Activated naive CD8-positive, alpha-beta T cell treated with anti-CD3 and anti-CD28 coated beads, Interleukin-2, amount 50 U/mL, for 16 hours (primary cell): ENCODE measurements at places on chromosomes 11 and 22.
A peak's percentile ranks its signal among the peaks of the same experiment; 100 is the strongest.

DNA sequence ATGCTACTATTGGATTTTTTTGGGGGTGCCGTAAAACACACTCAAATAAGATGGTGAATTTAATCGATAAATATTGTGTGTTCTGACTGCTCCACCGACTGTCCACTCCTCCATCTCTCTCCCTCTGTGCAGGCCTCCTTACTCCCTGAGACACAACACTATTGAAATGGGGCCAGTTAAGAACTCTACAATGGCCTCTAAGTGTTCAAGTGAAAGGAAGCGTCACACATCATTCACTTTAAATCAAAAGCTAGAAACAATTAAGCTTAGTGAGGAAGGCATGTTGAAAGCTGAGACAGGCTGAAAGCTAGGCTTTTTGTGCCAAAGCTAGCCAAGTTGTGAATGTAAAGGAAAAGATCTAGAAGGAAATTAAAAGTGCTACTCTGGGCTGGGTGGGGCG, 156.7 kb downstream of the CTTN start:
- no peak for DNase-seq

GRCh38 chr11:105027678-105028077, 4.7 kb upstream of the CASP5 start:
- DNase-seq: no peak

- no peak for DNase-seq
These were observed 24.3 kb upstream of the TRAF6 start for GRCh38 chr11:36534276-36534840.

DNA sequence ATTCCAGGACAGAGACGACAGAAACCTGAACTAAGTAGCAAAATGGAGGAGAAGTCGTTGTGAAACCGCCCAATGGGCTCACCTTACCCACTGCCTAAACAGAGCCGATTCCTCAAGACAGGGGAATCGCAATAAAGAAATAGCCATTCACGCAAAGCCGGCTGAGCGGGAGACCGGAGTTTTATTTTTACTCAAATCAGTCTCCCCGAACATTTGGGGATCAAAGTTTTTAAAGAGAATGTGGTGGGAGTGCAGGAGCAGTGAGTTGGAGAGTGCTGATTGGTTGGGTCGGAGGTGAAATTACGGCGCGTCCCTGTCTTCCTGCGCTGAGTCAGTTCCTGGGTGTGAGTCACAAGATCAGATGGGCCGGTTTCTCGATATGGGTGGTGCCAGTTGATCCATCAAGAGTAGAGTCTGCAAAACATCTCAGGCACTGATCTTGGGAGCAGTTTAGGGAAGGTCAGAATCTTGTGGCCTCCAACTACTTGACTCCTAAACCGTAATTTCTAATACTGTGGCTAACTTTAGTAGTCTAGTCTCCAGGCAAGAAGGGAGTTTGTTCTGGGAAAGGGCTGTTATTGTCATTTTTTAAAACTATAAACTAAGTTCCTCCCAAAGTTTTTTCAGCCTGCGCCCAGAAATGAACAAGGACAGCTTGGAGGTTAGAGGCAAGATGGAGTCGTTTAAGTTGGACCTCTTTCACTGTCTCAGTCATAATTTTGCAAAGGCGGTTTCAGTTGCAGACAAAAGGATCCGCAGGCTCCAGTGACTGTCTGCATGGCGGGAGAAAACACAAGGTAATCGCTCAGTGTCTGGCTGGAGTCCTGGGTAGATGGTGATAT, 34.1 kb downstream of the OR4D9 start:
- no peak for DNase-seq

GRCh38 chr11:82980292-82980691, 78.8 kb downstream of the DDIAS start:
- DNase-seq: no peak

GRCh38 chr22:48797731-48798130, 1029.9 kb downstream of the BRD1 start:
- no peak for DNase-seq

DNA sequence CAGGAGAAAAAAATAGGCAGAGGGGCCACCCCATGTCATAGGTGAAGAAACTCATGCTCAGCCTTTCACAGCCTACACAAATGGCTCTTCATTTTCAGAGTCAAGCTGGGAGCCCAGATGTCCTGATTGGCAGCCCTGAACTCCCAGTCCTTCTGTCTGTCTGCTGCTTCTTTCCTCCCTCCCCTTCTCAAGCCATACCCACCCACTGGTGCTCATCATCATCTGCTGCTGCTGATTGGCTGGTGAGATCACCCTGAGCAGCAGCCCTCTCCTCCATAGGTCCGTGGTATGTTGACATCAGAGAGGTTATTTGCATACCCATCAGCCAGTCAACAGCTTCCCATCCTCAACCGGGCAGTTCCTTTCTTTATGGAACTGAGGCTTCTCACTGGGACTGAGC, 46.1 kb upstream of the PRDM11 start:
- DNase-seq: no peak

DNA sequence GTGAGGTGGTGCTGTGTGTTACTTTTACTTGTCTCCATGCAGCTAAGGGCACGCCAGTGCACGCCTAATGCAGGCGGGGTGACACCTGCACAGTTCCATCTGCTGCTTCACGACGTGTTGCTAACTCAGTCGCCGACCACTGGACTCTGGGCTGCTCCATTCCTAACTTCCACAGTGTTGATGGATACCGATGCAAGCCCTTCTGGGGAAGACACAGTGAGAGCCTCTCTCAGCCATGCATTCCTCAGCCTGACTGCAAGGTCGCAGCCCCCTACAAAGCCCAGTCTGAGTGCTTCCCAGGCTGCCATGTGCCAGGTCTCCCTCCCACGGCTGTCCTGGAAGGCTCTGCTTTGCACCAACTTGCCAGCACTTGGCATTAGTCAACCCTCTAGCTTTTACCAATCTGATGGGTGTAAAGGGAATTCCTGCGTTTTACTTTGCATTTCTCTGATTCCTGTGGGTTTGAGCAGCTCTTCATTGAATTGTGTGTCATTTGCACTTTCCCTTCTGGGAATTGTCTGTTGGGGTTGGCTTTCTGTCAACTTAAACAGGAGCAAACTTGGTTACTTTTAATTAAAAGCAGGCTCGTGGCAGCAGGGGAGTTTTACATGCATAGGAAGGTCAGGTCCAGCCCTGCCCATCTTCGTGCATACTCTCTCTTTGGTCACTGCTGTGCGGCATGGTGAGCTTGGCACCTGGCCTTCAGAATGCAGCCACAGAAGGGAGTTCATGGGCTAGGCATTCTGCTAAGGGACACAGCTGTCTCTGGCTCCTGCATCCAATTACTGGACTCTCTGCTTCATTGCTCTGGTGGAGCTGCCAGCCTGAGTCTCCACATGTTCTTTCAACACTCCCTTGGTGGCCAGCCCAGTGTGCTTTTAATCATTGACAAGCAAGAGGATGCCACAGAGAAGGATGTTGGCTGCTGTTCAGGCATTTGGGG, 34.6 kb upstream of the SHANK2 start:
- DNase-seq: no peak

- DNase-seq: no peak
These were observed 21.5 kb downstream of the CASP4 start for GRCh38 chr11:104946907-104947306.

GRCh38 chr11:115097796-115098408, 406.3 kb downstream of the CADM1 start:
- no peak for DNase-seq

DNA sequence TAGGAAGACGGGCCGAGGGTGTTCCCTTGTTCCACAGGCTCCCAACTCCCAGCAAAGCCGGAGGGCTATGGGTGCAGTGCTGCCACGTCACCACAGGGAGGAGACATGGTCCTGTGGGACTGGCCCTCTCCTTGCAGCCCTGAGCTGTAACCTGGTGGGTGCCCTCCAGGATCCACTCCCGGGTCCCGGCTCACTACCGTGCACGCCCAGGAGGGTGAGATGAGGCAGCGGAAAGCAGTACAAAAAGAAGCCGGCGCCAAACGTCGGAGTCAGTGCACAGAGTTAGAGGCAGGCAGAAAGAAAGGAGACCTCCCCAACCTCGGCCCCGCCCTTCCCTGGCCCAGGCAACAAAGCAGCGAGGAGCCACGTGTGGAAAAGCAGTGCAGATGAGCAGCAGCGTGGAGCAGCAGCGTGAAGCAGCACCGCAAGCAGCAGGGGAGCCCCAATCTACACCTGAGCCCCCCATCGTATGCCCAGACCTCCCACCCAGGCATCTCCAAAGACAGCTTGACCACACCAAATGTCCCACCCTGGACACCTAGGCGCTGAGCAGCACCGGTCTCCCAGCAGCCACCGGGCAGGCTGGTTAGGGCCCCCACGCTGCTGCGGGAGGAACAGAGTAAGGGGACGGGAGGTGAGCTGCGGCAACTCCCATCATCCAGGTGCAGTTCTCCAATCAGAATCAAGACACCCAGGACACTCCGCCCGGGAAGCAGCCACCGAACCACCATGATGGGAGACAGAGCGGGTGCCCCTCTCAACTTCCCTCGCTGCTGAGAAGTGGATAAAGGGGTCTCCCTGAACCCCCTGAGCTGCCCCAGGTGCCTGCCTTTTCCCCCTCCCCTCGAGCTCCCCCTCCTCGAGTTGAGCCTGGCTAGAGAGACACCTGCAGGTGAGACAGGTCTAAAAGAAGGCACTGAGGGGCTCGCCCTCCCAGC, 28.8 kb downstream of the IGSF9B start:
- DNase-seq: peak; percentile 38

GRCh38 chr11:36073411-36074203, 129.7 kb downstream of the LDLRAD3 start:
- no peak for DNase-seq

GRCh38 chr22:47465809-47466208, 703.4 kb downstream of the TBC1D22A start:
- no peak for DNase-seq

GRCh38 chr11:107275632-107276031, 182.0 kb downstream of the CWF19L2 start:
- no peak for DNase-seq

DNA sequence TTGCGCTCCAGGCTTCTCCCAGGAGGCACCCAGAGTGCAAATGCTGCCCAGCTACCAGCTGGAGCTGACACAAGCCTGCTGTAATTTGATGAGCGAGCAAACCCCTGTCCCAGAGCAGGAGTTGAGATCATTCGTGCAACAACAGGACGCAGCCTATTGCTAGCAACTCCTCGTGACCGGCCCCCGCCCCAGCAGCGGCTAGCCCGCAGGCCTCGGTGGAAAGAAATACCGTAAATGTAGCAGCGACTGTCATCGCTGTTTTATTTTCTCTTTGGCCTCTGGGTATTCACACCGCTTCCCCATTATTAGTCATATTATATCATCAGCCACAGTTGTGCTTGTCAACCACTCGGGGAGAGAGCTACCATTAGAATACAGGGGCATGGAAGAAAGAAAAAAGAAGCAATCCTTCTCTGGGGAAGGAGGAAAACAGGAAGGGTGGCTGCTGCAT, 59.2 kb upstream of the ATXN10 start:
- no peak for DNase-seq

DNA sequence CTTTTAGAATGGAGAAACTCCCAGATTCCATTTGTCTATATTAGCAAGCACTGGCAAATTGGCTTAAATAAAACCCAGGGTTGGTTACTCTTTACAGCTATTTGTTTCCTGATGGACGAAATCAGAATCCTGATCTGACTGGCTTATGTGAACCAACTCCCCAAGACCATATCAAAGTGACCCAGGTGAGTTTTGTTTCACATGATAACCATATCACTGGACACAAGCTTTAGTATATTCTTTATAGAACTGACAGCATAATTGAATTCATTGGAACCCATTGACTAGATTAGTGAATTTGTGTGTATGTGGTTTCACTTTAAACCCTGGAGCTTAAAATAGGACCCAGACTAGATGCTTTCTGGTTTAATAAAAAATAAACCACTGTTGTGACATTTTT, 39.3 kb downstream of the MCAM start:
- no peak for DNase-seq

GRCh38 chr22:44711241-44711560, 9.2 kb downstream of the PRR5 start:
- no peak for DNase-seq

DNA sequence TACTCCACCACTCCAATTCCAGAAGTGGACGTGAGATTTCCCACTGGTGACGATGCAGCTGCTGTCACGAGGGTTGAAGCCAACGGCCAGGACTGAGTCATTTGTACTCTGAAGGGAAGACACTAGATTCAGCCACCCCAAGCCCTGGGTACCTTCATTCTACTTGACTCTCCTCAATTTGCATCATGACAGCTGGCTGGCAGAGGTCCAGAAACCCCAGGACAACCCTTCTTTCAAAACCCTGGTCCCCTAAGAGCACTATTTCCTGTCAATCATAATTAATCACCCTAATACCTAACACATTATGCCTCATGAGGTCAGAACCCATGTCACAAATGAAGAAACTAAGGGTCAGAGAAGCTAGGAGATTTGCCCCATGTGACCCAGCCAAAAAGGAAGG, 4.9 kb downstream of the EML3 start:
- DNase-seq: no peak
